ENCODE measurements at places on chromosomes 5 and 9.

DNA sequence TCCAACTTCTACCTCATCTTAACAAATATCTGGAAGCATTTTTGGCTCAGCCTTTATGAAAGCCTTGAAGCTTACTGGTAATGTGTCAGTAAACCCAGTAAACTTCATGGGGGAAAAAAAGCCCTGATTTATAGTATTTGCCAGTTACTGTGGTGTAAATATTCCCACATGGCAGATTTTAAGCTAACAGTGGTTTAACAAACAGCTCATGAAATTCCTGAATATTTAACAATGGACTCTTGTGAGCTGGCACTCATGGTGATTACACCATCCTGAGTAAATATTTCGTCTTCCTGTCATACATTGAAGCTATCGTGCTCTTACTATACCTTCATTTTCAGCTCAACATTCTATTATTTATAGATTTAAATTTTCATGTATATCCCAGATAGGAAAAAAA lies 57.0 kb upstream of the ACOT12 start:
- DNase-seq, result no peak

DNA sequence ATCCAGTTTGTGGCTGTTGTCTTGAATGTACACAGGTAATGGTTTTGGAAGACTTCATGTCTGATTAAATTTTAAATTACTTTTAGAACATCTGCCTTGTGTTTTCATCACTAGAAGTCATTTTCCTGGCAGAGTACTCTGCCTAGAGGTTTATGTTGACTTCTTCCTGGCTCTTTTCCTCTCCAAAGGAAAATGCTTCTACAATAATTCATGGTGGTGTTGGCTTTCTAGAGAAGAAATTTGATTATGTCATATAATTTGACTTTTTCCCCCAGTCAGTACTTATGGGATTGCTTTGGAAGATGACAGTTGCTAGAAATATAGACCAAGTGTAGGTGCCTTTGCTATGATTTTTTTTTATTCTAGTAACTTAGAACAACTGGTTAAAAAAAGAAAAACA lies 46.8 kb downstream of the F2RL2 start:
- no peak for DNase-seq

DNA sequence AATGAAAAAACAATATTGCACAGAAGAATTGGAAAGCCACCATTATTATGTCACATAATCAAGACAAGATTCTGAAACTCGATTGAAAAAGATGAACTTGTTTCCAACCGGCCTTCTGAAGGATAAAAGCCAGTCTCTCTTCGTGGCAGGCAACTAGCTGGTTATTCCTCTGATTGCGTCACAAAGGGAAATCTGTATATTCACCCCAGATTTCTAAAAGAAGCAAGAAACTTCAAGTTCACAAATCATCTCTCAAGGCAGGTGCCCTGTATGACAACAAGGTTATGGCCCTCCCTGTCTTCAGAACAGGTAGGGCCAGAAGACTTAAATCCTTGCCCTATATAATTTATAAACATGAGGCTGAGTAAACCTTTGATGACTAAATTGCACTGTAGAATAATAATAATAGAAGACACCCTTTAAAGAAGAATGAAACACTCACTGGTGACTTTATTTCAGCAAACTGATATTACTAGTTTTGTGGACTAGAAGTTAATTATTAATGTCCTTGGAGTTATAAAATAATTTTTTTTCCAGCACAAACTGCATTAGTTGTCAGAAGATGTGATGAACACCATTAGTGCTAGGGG lies 2.9 kb upstream of the KLF4 start:
- DNase-seq, result no peak

GRCh38 chr9:69805962-69806515 lies 14.6 kb upstream of the CFAP95 start:
- no peak for DNase-seq

- DNase-seq, result no peak
These were observed 102.4 kb downstream of the MED27 start for GRCh38 chr9:131977109-131977838.

GRCh38 chr9:135463140-135463539 lies 16.4 kb upstream of the PPP1R26 start:
- DNase-seq, result no peak

GRCh38 chr9:93306081-93306480 lies 122.1 kb downstream of the WNK2 start:
- no peak for DNase-seq

DNA sequence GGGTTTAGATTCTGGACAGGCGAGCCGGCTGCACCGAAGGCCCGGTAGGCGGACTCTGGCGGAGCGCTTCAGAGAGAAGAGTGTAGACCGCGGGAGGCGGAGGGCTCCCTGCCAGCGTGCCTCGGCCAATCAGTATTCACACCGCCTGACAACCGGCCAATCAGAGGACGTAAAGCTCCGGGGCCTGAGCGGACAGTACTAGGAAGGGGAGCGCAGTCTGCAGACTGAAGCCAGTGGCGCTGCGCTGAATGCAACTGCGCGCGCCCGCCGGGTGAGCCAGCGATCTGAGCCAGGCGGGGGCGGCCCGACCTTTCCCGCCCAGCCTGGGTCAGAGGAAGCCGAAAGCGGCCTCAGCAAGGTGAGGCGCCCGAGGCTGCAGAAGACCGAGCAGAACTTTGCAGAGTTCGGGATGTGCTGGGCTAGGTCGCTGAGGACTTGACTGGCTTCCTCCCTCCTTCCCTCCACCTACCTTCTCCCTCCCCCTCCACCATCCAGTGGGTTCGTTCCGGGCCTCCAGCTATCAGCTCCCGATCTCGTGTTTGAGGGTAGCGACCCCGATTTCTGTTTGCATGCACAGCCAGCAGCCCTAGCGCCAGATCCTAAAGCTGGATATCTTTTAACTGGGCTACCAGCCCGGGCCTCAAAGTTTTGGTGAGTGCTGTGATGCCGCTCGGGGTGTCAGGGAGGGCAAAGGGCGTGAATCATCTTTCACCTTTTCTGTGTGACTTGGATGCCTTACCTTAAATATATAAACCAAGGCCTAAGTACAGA lies at the start of gene DMRT2:
Gene DMRT2 (plus strand): TSS at position 233 of the 771 bp plus-strand sequence. CDS start 1,257 bp downstream, outside the sequence.
- DNase-seq, result no peak

DNA sequence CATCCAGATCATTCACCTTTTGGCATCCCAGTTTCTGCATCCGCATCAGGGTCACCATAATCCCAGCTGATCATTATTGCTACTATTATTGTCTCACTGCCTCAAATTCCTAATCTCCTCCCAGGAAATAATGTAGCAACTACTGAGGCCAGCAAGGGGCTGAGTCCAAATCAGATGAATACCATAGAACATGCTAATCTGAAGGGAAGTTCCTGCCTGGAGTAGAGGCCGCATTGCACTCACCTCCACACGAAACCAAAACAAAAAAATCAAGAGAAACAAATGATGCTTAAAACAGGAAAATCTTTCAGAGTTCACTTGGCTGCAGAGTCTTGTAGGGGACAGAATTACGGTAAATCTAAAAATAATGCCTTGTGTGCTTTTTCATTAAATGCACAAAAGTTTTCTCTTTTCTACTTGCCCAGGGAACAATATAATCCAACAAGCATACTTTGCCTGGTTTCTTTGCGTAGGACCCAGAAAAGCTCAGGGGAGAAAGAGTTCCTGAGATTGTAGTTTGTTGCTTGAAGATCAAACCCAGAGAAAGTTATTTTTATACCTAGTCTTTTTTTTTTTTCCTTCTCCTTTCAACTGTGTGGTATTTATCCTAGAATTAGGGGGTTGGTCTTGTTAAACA lies 87.7 kb upstream of the KLF4 start:
- DNase-seq, result no peak
